ENCODE measurements at places on chromosomes 12 and 14.
A peak's percentile ranks its signal among the peaks of the same experiment; 100 is the strongest.

- no peak for DNase-seq
Observed at GRCh38 chr14:22668417-22668816, 24.3 kb upstream of the OR6J1 start.

- DNase-seq: no peak
Observed at GRCh38 chr12:9074484-9075137, 41.1 kb downstream of the A2M start.

DNA sequence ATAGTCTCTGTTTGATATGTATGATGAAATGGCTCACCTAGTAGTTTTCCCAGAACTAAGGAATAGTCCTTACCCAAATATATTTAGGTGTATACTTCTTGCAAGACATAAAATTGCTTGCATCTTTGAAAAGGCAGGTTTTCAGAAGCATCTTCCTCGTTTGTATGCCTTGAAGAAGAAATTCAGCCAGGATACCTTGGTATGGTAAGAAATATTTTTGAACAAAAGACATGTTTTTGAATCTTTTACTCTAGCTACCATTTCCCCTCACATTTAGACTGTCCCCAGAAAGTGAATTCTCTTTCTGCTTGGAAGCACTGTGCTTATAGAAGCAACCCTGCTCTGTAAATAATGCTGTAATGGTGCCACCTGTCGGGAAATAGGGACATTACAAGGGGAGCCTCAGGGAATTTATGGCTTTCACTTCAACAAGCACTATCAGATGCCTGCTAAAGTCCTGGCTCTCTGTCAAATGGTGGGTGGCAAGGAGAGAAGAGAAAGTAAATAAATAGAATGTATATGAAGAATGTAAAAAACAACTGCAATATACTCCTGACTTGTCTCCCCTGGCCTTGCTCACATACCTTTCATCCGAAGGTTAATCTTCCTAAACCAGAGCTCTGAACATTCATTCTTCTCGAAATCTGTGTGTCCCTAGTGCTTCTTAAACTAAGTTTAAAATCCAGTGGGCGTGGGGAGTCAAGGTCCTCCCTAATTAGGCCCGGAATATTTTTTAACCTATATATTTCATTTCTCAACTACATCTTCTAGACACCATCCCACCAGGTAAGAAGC is 6.1 kb downstream of the CCDC184 start:
- no peak for DNase-seq

DNA sequence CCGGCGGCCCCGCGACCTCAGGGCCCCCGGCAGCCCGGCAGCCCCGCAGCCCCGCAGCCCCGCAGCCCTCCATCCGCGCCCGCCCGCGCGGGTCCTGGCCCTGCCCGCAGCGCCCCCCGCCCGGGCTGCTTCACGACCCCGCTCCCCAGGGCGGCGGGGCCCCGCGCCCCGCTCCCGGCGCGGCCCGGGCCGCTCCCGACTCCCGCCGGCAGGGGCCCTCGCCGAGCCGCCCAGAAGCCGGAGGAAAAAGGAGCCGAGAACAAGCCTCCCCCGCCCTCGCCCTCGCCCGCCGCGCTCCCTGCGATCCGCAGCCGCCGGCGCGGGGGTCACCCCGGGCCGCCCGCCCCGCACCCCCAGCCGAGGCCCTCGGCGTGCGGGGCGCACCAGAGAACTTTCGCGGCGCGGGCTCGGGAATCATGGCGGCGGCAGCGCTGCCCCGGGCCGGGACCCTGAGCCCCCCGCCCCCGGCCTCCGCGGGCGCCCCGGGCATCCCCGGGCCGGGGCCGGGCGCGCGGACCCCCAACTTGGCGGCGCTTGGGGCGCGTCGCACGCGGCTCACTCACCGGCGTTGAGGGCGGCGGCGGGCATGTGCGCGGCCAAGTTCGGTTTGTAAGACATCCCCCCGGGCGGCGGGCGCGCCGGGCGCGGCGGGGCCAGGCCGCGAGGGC is 521 bp downstream of the CDK2AP1 start:
- DNase-seq: peak; percentile 82

DNA sequence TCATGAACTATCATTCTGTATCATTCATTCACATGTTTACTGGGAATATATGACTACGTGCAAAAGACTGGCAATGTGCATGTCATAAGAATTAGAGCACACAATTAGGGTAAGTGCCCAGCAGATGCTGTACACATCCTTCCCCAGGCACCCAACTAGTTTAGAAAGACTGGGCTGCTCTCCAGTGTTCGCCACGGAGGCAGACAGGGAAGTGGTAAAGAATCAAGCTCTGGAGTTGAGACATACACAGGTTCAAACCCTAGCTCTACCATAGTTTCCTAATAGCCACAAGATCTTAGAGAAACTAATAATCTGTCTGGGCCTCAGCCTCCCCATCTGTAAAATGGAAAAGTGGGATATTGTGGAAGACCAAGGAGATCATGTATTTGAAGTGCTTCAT is 6.8 kb downstream of the TMCC3 start:
- no peak for DNase-seq

DNA sequence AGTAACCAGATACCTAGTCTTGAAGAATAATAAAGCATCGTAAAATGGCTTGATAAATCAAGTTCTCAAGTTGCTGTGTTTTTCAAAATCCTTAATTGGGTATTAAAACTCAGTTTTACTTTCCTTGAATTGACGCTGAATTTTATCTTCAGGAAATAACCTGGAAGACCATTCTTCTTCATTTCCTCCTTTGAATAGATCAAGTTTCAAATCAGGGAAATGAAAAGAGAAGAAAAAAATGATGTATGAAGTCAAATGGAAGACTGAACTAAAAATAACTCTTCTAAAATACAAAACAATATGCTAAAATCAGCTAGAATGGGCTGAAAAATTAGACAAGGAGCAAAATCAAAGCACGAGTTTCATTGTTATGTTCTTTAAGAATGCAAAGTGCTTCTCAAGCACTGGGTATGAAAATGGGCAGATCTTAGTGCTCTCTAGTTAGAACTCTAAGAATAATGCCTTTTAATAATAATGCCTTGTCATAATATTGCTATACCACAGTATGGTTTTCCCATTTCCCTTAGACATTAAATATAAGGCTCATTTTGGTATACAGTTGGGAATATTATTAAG is 54.6 kb upstream of the CLEC14A start:
- DNase-seq: no peak

DNA sequence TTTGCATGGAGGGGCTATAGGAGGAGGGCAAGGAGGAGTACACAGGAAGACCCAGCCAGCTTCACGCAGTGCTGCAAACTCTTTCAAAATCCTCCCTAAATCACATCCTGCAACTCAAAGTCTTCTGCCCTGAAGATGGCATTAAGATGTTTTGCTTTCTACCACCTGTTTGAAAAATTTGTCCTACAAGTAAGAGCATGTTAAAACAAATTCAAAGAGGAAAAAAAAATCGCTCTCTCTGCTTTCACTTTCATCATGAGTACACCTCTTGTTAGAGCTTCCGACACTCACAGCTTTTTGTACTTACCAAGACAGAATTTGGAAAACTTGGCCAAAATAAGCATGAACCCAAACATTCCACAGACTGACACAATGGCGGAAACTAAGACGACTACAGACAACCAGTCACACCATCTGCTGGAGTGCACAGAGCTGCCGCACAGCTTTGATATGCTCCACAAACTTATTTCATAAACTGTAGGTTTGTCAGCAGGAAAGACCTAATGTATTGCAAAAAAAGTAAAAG is 21.3 kb downstream of the GCH1 start:
- DNase-seq: no peak

GRCh38 chr14:66442953-66443571 is 43.1 kb upstream of the CCDC196 start:
- no peak for DNase-seq

DNA sequence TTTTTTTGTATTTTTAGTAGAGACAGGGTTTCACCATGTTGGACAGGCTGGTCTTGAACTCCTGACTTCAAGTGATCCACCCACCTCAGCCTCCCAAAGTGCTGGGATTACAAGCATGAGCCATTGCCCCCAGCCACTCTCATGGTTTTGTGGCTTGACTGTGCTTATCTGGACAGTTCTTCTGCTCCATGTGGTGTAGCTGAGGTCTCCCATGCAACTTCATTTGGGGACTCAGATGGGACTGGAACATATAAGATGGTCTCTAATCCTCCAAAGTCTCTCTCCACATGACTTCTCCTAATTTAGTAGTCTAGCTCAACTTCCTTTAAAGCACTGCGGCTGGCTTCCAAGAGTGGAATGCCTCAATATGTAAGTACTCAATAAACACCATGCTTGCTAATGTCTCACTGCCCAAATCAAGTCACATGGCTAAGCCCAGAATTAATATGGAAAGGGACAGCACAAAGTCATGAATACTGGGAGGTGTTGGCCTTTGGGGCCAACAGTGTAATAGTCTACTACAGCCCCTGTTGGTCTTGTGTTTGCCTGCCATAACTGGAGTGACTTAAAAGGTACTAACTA is 7.4 kb downstream of the INHBC start:
- DNase-seq: no peak

DNA sequence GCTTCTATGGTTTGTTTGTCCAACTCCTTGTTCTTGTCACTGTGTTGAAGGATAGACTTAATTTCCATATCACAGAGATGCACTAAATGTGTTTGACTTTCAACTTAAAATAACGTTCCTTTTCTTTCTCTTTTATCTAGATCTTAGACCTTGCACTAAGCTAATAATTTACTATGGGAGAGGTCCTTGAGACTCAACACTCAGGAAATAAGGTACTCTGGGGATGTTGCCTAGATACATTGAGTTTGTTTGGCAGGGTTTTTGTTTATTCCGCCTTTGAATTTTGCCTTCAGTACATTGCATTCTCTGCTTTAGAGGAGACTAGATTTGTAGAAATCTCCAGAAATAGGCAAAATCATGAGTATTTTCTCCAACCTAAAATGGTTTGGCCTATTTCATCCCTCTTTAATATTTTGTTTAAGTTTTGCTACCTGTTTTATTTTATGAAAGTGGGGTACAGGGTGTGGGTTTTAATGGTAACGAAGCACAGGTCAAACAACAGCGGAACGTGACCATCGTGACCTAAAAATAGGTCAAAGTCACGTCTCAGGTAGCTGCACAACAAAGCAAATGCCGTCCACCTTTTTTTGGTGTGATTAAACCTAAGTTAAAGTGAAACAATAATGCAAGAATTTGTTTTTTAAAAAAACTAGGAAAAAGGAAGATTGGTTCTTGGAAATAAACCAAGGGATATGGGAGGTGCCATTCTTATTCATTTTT is 115.3 kb upstream of the CPSF6 start:
- no peak for DNase-seq

- peak; percentile 22 for DNase-seq
Observed at GRCh38 chr12:2386566-2386965, 333.8 kb downstream of the CACNA1C start.

- DNase-seq: no peak
Observed at GRCh38 chr12:104468371-104468770, 11.6 kb downstream of the CHST11 start.

GRCh38 chr14:100486025-100486828 is 101.0 kb downstream of the BEGAIN start:
- DNase-seq: no peak

GRCh38 chr12:110869026-110869425 is 22.2 kb downstream of the CCDC63 start:
- no peak for DNase-seq

DNA sequence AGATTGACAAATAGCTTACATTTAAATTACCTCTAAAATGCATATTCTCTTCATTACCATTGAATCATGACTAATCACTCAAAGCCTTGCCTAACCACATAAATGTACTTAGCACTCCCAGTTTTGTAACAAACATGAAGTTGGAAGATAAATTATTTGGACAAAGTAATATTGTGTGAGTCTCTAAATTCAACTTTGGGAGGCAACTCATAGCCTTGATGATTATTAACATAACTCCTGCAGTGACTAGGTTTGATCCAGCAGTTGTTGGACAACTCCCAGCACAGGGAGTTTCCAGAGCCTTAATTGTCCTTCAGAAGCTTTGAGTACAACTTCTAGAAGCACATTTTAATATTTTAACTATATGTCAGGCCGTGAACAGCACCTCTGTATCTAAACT is 153.4 kb upstream of the PDZRN4 start:
- no peak for DNase-seq

- no peak for DNase-seq
Observed at GRCh38 chr14:51939226-51939625, 50.1 kb upstream of the RTRAF start.

GRCh38 chr14:55518391-55518790 is 61.6 kb upstream of the KTN1 start:
- no peak for DNase-seq

GRCh38 chr12:94289461-94290312 is 141.3 kb downstream of the PLXNC1 start:
- no peak for DNase-seq

DNA sequence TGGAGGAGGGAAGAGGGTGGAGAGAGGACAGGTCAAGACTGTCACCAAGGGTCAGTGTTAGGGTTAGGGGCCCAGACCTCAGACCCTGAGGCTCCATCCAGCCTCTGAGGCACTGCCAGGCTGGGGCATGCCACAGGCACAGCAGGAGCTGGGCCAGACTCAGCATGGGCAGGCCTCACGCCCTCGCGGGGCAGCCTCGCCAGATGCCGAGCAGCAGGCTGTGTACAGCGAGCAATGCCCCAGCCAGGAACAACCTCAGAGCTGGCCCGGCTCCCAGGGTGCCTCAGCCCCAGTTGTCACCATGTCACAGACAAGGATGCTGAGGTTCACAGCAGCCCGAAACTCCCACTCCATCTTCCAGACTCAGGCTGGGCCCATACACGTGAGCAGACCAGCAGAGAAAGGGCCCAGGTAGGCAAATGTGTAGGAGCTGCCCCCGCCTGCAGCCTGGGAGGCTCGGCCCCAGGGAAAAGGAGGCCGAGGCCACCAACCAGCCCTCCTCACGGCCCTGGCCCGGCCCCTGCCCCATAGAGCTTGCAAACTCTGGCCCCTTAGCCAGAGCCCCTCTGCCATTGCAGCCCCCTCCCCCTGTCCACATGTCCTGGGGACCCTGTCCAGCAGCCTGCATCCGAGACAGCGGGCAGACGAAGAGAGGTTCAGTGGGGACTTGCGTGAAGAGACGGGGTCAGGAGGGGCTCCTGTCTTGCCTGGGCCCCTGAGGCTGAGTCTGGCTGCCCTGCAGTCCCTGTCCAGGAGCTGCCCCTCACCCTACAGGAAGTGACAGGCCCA is 7.5 kb downstream of the C14orf180 start:
- no peak for DNase-seq

DNA sequence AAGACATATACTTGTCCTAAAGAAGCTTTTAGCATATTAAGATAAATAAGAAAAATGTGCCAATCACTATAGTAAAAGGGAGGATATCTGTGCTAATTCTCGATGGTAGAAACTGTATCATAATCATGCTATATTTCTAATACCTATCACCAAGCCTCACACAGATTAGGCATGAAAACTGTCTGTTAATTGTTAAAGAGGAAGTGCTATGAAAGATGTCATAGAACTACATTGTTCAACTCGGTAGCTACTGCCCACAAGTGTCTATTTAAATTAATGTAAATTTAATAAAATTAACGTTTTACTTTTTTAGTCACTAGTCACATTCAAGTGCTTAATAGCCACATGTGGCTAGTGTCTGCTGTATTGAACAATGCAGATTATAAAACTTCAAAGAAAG is 77.5 kb upstream of the KICS2 start:
- no peak for DNase-seq

DNA sequence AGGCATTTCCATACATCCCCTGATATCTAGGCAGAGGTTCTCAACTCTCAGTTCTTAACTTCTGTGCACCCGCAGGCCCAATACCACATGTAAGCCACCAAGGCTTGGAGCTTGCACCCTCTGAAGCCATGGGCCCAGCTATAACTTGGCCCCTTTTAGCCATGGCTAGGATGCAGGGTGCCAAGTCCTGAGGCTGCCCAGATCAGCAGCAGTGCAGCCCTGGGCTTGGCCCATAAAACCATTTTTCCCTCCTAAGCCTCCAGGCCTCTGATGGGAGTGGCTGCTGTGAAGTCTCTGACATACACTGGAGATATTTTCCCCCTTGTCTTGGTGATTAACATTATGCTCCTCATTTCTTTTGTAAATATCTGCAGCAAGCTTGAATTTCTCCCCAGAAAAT is 110.3 kb upstream of the CNTN1 start:
- DNase-seq: no peak

Data from suprapubic skin (tissue), 4 donors.